NCI-H1694 treated with DMSO at 0.1 percent for 48 hours (cell line): ENCODE measurements at places on chromosomes 12 and 14.

DNA sequence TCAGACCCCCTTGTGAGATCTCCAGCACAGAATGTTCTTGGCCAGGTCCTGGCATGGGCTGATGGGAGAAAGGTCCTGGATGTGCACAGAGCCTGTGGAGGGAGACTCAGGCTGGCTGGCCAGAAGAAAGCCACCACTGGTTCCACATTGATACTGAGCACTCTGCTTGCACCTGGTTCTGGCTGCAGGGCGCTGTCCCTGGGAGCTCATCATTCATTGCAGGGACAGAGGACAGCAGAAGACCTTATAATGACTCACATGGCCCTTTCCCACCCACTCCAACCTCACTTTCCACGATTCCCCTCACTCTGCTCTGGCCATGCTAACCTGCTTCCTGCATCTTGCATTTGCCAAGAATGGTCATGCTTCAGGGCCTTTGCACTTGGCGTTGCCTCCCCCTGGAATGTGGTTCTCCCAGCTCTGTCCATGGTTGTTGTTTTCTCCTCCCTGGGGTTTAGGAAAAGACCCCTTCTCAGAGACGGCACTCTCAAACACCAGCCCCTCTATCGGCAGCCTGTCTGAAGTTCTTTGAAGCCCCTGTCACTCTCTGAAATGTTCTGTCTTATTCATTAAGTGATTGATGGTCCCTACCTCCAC is 10.3 kb downstream of the KRT7 start:
- peak; percentile 56 for DNase-seq

DNA sequence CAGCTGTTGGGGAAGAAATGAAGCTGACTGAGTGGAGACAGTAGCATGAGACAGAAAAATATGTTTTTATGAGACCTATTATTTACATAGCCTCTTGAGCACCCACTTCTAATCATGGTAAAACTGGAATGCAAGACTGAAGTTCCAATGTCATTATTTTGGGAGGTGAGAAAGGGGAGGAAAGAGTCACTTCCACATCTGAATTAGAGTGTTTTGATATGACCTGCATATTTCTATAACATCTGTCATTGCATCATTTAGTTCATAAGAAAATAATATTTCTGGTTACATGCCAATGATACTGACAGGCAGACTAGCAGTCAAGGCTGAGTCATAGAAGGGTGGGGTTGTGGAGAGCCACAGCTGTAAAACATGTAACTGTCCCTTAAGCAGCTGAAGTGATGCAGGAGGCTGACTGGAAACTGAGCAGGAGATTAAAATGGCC is 26.7 kb downstream of the NTN4 start:
- no peak for DNase-seq

- no peak for DNase-seq
Measured at GRCh38 chr12:75660805-75661404, 149.5 kb upstream of the KRR1 start.

DNA sequence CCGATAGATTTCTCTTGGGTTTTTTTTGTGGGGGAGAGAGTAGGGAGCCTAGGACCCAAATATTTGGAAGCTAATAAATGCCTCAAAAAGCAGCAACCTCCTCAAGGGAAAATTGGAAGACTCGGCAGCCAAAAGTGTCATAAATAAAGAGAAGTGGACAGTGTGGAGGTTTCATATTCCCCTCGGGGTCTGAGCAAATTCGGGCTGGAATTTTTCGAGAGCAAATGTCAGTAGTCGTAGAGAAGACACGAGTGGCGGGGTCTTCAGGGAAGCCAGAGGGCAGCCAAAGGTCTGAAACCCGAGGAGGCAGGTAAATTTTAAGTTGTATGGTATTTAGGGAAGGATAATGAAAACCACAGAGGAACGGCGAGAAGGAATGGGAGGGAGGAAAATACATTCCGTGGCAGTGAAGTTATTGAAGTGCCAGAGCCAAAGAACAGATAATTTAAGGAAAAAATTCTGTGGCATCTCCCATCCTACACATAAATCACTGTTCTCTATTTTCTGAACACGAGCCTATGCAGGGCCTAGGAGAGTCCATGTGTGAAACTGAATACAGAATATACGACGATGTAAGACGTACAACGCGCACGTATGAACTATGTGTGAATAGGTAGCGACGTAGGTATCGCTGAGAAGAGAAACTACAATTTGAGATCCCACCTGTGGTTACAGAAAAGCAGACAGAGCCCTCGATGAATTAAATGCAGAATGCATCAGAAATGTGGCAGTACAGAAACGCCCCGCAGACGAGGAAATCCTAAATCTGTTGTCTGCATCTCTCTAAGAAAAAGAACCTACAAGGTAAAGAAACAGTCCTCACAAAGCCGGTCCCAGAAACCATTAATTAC is 12.9 kb downstream of the BCL11B start:
- no peak for DNase-seq

DNA sequence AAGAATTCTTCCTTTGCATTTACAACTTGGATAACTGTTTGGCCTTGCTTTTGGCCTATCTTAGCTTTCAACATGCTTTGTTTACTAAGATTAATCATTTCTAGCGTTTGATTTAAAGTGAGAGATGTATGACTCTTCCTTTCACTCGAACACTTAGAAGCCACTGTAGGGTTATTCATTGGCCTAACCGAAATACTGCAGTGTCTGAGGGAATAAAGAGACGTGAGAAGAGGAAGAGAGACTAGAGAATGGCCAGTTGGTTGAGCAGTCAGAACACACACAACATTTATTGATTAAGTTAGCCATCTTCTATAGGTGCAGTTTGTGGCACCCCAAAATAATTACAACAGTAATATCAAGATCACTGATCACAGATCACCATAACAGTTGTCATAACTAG is 62.3 kb upstream of the CCDC175 start:
- no peak for DNase-seq

- no peak for DNase-seq
Measured at GRCh38 chr14:100826391-100827100, 628 bp downstream of the MEG3 start.

GRCh38 chr12:59652130-59652529 is 56.3 kb downstream of the SLC16A7 start:
- no peak for DNase-seq

GRCh38 chr12:4099276-4099675 is 174.3 kb upstream of the CCND2 start:
- DNase-seq: no peak

DNA sequence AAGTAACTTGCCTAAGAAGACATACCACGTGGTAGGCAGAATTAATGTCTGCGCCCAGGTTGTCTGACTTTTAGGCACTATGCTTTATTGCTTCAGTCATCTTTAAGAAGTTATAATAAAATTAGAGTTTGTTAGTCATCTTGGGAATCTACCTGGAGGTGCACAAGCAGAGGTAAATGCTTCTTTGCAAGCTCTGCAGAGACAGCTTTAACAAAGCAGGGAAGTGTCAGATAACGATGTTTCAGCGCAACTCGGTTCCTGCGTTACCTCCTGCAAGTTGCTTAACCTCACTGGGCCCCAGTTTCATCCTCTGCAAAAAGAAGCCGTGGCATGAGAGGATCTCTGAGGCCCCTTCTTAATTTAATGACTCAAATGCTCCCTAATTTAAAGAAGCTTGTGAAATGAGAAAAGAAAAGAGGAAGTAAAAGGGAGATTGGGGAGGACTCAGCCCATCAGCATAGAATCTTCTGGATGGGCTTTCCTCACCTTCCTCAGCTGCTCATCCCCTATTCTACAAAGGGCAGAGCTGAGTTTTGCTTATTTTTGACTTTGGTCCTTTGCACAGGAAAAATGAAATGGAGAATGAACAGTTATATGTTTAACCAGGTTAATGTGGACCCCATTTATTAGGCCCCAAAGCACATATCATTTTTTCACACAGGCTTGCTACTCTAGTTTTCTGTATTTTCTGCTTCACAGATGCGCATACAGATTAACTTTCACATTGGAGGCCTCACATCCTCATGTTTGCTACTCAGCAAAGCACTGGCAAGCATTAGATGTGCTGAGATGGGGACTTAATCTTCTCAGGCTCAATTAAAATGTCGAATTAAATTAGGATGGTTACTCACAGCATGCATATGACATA is 5.1 kb downstream of the ARHGDIB start:
- DNase-seq: no peak

GRCh38 chr12:115203701-115204100 is 519.7 kb upstream of the TBX3 start:
- no peak for DNase-seq

DNA sequence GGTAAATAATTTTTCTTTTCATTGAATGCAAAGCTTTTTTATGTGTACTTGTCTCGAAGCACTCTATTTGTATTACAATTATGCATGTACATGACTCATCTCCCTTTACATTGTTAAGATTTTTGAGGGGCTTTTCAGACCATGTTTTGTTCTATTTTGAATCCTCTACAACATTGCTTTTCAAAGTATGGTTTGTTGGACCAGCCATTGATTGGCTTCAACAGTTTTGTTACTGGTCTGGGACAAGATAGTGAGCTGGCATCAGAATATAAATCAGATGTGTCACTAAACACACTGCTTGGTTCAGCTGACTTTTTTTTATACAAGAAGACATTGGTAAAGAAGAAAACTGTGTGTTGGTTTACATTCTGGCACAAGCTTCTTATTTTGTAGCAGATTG is 122.3 kb downstream of the MON2 start:
- no peak for DNase-seq

DNA sequence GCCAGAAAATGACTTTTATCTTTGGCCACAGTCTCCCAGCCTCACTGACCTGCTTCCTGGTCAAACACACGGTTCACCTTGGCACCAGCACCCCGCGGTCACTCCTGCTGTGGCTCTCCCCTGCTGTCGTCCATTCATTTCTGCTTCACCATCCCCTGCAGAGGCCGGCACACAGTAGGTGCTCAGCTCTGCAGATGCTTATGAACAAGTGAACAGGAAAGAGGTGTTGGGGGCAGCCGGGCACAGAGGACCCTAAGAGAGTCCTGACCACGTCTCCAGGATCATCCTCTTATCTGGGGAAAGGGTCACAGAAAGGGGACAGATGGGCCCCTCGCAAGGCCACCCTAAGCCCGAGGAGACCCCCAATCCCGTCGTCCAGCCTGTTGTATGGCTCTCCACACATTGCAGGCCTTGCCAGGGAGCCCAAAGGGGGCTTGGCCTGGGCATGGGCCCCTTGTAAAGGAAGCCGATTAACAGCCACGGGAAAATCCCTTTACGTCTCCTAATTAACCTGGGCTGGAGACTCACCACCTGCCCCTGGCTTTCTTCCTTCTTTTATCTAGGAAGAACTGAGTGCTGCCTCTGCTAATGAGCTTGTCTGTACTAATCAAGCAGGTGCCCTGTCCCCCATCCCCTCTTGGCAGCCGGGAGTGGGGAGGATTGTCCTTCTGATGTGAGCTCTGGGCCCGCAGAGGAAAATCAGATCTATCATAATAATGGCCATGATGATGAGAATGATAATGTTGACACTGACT is 119.2 kb downstream of the AACS start:
- DNase-seq: no peak

DNA sequence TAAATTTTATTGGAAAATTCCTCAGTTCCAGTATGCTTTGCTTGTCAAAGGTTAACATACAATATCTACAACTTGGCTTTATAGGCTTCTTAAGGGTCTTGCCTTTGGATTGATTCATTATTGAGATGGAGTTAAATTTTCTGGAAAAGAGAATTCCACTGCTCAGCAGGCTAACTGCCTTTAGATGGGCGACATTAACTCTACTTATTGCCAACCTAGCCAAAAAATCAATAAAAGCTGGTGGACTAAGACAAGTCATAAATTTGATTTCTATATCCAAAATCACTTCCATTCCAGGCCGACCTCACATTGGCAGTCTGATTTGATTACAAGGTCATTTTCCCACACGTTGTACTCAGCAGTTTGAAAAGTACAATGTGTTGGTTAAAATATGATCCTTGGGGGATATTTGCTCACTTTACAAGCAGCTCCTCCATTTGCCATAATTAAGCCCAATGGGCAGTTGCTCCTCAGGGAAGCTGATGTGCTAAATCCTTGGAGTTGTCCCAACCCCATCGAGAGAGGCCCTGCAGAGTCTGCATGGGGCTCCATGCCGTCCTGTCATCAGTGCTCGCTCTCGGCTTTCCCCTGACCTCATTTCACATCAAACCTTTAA is 36.1 kb upstream of the CRY1 start:
- DNase-seq: no peak

GRCh38 chr14:105974902-105975301 is 448.5 kb downstream of the TMEM121 start:
- peak; percentile 74 for DNase-seq

DNA sequence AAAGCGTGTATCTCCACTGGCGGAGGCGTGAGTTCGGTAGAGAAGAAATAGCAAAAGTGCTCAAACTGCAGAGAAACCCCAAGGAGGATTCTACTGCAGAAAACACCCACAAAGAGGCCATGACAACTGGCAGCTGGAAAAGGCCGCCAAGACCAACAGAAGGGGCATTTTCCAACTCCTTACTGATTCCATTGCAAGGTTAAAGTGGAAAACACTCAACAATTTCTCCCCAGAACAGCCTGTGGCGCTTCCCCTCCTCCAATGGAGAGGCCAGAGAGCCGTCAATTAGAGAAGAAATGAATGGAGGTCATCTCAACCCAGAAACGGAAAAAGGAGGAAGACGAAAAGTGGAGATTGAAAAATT is 618 bp upstream of the ANKRD52 start:
- no peak for DNase-seq

DNA sequence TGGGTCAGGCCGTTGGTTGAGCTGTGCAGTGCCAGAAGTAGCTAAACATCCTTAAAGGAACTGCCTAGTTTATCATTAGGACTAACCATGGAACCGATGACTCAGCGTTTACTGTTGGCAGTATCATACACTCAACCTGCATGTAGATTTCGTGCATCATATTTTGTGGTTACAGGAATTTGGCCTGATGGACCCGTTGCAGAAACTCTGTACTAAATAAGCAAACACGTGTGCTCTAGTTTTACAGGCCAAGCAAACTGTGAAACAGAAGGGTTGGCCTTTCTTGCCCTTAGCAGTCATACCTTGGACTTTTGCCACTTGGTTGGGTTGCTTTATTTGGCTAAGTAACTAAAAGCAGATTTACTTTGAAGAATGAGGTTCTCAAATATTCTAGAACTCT is 35.6 kb downstream of the DGLUCY start:
- no peak for DNase-seq

DNA sequence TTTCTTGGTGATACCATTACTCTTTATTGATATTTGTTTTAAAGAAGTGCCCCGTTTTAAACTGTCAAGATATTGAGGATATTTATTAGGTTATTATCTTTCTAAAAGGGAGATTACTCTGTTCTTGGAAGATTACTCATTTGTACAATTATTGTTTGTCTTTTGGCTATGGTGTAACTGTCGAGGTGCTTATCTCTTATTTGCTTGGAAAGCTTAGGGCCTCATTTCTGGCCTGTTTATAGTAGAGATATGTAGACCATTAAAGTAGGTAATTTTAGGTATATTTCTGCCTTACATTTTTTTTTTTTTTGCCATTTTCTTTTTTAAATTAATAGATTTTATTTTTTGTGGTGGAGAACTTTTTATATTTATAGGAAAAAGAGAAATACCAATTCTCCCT is 74.2 kb downstream of the KTN1 start:
- DNase-seq: no peak

DNA sequence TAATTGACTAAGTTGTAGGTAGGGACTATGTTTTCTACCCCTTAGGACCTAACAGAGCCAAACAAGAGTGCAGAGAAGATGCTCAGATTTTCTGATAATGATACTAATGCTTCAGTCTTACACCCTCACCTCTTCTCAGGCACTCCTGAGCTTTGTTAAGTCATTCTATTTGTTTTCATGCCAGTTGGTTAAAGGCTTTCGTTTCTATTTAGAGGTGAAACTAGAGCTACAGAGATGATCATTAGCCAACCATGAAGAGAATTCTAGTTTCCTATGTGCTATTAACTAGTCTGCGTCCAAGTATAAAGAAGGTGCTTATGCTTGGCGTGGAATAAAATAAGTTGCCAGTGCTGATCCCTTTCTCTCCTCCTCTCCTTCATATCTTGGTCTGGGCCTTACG is 34.6 kb upstream of the PYGL start:
- DNase-seq: no peak
